ENCODE measurements at places on chromosomes 7 and 10. TPM values are rescaled to one million over a fixed set of nuclear protein-coding genes. Genes with fewer than 3 reads are reported as not detected.

DNA sequence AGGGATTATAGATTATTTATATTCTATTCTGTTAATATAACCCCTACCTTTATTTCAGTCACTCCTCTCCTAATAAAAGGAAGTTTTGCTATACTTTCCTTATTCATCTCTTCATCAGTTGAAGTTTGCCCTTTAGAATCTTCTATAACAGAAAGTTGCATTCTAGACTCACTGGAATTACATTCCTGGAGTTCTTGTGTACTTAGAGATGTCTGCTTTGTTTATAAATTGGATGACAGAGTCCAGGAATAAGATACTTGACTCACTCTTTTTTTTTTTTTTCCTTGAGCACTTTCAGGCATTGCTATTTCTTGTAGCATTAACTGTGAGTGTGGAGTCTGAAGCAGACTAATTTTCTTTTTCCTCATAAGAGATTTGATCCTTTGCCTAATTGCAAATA, 640.8 kb downstream of the XPNPEP1 start:
- no peaks in the 10 kb centered on the region for H3K27me3 ChIP-seq
- peak overlapping the region; percentile 47 for H3K27ac ChIP-seq
- peak overlapping the region; percentile 44 for H3K4me3 ChIP-seq
- H3K36me3 ChIP-seq = no peaks in the 10 kb centered on the region
- peak; percentile 83 for DNase-seq
- H3K4me1 ChIP-seq = peaks cover 32% of the 10 kb centered on the region

DNA sequence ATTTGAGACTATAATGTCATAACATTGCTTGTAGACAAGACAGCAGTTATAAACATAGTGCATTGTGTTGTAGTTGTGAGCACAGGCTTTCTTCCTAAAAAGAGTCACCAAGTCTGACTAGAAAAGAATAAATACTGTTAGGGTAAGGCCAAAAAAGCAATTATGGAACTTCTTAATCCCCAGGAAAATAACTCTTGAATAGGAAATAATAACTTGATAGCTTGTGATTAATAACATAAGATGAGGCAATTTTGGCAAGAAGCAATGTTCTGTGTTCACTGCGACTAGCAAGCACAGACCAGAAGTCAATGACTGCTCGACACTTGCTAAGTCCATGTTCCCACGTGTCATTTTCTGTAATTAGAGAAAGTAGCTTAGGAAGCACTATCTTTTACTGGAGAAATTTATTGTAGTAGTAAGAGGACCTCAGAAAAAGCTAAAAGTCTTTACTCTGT, 97.1 kb downstream of the AGMO start:
- peak; percentile 20 for DNase-seq
- peak overlapping the region; percentile 54 for H3K27ac ChIP-seq
- peaks cover 44% of the 10 kb centered on the region for H3K4me1 ChIP-seq
- H3K36me3 ChIP-seq = no peaks in the 10 kb centered on the region
- H3K4me3 ChIP-seq = peak overlapping the region; percentile 37

DNA sequence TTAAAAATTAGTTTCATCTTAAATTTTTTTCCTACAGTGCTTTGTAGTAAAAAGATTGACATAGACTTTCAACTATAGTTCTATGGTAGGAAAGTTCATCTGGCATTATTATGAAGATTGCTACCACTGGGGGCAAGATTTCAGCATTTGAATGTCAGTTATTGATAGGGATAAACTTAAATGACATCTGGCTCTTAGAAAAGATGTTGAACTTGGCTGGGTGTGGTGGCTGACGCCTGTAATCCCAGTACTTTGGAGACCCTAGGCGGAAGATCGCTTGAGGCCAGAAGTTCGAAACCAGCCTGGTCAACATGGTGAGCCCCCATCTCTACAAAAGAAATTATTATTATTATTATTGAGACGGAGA, 1.4 kb upstream of the TRA2A start:
- no peak overlapping the region for H3K27ac ChIP-seq
- no peaks in the 10 kb centered on the region for H3K27me3 ChIP-seq
- no peaks in the 10 kb centered on the region for H3K36me3 ChIP-seq
- H3K4me1 ChIP-seq = peaks cover 23% of the 10 kb centered on the region

The TAS2R5 gene
- polyA plus RNA-seq = 0.22 TPM

GRCh38 chr7:112150823-112151641, 55.2 kb downstream of the DOCK4 start:
- no peak overlapping the region for H3K4me3 ChIP-seq
- H3K27me3 ChIP-seq = no peaks in the 10 kb centered on the region
- peak; percentile 59 for DNase-seq
- no peak overlapping the region for H3K27ac ChIP-seq

The PIK3CG gene
- not detected for polyA plus RNA-seq

DNA sequence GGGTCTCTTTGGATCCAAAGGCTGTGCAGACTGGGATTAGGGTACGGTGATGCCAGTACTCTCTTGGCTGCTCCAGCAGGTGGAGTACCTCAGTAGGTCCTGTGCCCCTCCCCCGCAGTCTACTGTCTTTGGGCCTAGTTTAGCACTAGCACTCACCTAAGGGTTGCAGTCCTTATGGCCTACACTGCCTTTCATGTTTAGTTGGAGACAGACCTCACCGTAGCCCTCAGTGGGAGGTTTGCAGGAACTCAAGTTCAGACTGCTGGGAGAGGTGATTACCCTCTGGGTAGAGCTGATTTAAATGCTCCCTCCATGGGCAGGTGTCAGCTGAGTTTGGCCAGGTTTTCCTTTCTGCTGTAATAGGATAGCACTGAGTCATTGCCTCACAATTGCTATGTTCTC, 210.8 kb upstream of the TMEM196 start:
- no peaks in the 10 kb centered on the region for H3K36me3 ChIP-seq
- no peak for DNase-seq
- H3K4me1 ChIP-seq = no peaks in the 10 kb centered on the region
- no peak overlapping the region for H3K4me3 ChIP-seq
- H3K27me3 ChIP-seq = no peaks in the 10 kb centered on the region

The TET1 gene
- 0.84 TPM for polyA plus RNA-seq

- peak overlapping the region; percentile 65 for H3K27ac ChIP-seq
- H3K27me3 ChIP-seq = no peaks in the 10 kb centered on the region
- no peak for DNase-seq
- H3K36me3 ChIP-seq = peaks cover 7% of the 10 kb centered on the region
Observed at GRCh38 chr10:126131341-126131740, 235.0 kb downstream of the FANK1 start.

Data from GM23248 (cell line).